ENCODE measurements at places on chromosomes 3 and 15. TPM values are rescaled to one million over a fixed set of nuclear protein-coding genes. Genes with fewer than 3 reads are reported as not detected.

The MAP6D1 gene
- total RNA-seq: 7.9 TPM

DNA sequence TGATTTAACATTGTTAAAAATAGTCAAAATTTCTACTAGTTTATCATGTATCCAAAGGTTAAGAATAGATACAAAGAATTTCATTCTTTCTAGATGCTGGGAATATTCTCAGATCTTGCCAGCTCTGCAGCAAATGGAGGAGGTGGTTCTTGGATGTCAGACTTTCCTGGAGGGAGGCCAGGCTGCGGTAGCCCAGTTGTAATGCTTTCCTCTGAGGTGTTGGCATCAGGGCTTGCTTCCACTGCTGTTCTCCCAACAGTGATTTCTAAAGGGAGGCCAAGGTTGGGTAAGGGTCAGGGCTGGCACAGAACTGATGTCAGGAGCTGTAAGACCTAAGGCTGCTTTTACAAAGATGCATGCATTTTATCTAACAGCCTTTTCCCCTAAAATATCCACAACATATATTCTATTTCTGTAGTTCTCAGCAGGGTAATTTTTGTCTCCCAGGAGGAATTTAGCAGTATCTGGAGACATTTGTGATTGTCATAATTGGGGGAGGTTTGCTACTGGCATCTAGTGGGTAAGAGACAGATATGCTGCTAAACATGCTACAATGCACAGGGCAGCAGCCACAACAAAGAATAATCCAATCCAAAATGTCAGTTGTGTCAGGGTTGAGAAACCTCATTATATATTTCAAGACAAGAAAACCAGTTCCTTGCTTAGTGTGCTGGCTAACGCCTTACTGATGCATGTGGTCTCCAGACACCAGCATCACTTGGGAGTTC is 42.0 kb upstream of the SPTSSB start:
- no peak overlapping the region for H3K4me3 ChIP-seq
- no peaks in the 10 kb centered on the region for H3K36me3 ChIP-seq
- peaks cover 23% of the 10 kb centered on the region for H3K4me1 ChIP-seq

DNA sequence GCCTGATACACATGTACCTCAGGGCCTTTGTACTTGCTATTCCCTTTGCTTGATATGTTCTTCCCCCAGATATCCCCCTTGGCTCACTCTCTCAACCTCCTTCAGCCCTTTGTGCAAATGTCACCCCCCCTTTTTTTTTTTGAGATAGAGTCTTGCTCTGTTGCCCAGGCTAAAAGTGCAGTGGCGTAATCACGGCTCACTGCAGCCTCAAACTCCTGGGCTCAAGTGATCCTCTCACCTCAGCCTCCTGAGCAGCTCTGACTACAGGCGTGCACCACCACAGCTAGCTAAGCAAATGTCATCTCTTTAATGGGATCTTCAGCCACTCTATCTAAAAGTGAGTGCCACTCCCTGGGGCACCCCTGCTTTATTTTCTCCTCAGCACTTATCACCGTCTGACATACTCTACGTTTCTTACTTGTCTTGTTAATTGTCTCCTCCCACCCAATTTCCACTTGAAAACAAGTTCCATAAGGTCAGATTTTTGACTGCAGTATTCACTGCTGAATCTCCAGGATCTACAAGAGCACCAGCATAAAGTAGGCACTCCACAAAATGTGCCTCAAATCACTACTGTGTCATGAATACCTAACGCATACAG is 14.6 kb downstream of the IP6K2 start:
- H3K27ac ChIP-seq: no peak overlapping the region
- DNase-seq: no peak
- peaks cover 6% of the 10 kb centered on the region for H3K36me3 ChIP-seq
- H3K4me3 ChIP-seq: no peak overlapping the region
- no peaks in the 10 kb centered on the region for H3K4me1 ChIP-seq

The WDR93 gene
- 0.18 TPM for total RNA-seq

GRCh38 chr3:141250342-141250741 is 18.7 kb downstream of the PXYLP1 start:
- H3K4me3 ChIP-seq: no peak overlapping the region
- no peak overlapping the region for H3K27ac ChIP-seq
- H3K36me3 ChIP-seq: no peaks in the 10 kb centered on the region
- H3K4me1 ChIP-seq: no peaks in the 10 kb centered on the region
- peaks cover 2% of the 10 kb centered on the region for H3K27me3 ChIP-seq
- no peak for DNase-seq

DNA sequence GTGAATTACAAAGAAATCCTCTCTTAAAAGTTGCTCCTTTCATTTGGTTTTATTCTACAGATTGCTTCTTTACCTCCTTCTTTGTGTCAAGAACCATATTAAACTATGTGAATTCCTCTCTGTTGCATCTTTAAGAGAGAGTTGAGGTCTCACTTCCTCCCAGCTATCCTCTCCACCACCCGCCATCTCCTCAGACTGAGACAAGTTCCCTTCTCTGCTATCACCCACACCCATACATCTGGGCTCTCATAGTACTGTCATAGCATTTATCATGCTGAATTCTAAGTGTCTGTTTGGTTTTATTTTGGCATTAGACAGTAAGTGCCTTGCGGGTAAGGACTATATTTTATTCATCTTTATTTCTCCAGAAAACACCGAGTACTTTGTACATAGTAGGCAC is 54.2 kb downstream of the B3GALNT1 start:
- H3K4me3 ChIP-seq: no peak overlapping the region
- H3K4me1 ChIP-seq: no peaks in the 10 kb centered on the region
- no peaks in the 10 kb centered on the region for H3K27me3 ChIP-seq
- H3K36me3 ChIP-seq: no peaks in the 10 kb centered on the region
- DNase-seq: no peak

The MKRN3 gene
- total RNA-seq: 7.9 TPM

DNA sequence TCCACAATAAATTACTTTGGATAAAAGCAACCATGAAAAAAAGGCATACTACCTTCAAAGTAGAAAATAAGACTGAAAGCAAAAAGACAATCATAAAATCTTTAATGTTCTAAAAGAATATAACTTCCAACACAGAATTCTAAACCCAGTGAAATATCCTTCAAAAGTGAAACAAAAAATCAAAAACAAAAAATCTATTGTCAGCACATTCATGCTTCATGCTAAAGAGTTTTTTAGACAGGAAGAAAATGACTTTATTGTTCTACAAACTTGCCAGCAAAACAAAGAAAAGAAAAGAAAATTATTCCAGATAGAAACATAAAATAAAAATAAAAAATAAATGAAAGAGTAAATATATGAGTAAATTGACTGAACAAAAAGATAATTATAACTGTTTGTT is 134.9 kb downstream of the EFHB start:
- H3K27ac ChIP-seq: no peak overlapping the region
- H3K27me3 ChIP-seq: no peaks in the 10 kb centered on the region
- H3K4me1 ChIP-seq: no peaks in the 10 kb centered on the region
- no peaks in the 10 kb centered on the region for H3K36me3 ChIP-seq

All from Panc1 (cell line).